ENCODE measurements at places on chromosomes 3 and 15. TPM values are rescaled to one million over a fixed set of nuclear protein-coding genes. Genes with fewer than 3 reads are reported as not detected.

SLITRK3 gene
- not detected for total RNA-seq

CCDC80 gene
- 48.7 TPM for total RNA-seq

HES1 gene
- total RNA-seq, result 2.2 TPM

SCN11A gene
- total RNA-seq, result under 0.01 TPM

MORC1 gene
- total RNA-seq, result not detected

SPTSSB gene
- not detected for total RNA-seq

PROS1 gene
- 12.5 TPM for total RNA-seq

CAMK2N2 gene
- total RNA-seq, result not detected

SAMD7 gene
- not detected for total RNA-seq

WDR49 gene
- 0.13 TPM for total RNA-seq

SYNPR gene
- not detected for total RNA-seq

TRH gene
- total RNA-seq, result not detected

SNX22 gene
- total RNA-seq, result 0.40 TPM

KBTBD8 gene
- 0.48 TPM for total RNA-seq

MASP1 gene
- total RNA-seq, result 1.8 TPM

GRAMD1C gene
- total RNA-seq, result 6.7 TPM

BSN gene
- 0.08 TPM for total RNA-seq

PRTG gene
- total RNA-seq, result 1.6 TPM

FGF12 gene
- 2.9 TPM for total RNA-seq

PYGO1 gene
- total RNA-seq, result 10.5 TPM

CAPN3 gene
- total RNA-seq, result 2.2 TPM

MYZAP gene
- total RNA-seq, result 0.72 TPM

ZNF860 gene
- total RNA-seq, result 0.52 TPM

DAZL gene
- total RNA-seq, result not detected

ALG1L2 gene
- total RNA-seq, result not detected

CACNA2D3 gene
- total RNA-seq, result not detected

GOLGA8G gene
- not detected for total RNA-seq

All from epithelial cell of alveolus of lung (primary cell).